ENCODE measurements at places on chromosomes 13 and 19. TPM values are rescaled to one million over a fixed set of nuclear protein-coding genes. Genes with fewer than 3 reads are reported as not detected.

- no peak for DNase-seq
These were observed 960 bp upstream of the GSX1 start for GRCh38 chr13:27791146-27791900.

DNA sequence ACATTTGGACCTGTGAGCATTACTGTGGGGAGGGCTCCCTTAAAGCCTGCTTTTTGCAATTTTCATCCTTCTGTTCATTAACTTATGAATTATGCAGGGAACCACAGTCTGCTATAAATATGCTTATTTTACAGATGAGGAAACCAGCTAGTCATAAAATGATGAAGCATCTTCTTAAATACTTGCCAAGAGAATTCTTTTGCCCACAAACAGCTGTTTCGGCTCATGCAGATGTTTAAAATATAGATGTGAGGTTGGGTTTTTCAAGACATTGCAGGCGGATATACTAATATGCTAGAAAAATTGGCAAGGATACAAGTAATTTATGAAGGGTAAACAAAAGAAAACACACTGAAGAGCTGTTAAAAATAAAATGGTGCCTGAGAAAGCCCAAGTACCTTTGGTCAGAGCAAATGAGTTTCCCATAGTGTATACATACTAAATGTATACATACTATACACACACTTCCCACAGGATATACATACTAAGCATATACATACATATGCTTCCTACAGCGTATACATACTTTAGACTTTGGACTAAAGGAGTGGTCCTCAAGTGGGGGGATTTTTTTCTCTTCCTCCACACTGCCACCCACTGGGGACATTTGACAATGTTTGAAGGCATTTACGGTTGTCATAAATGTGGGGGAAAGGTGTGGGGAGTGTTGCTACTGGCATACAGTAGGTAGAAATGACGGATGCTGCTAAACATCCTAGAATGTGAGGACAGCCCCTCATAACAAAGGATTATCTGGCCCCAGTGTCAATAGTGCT lies 164.9 kb upstream of the CSNK1A1L start:
- no peak for DNase-seq

- DNase-seq: no peak
These were observed 9.3 kb downstream of the C13orf42 start for GRCh38 chr13:51101636-51102235.

GRCh38 chr19:13091400-13092157 lies 11.1 kb downstream of the LYL1 start:
- DNase-seq: peak; percentile 80

DNA sequence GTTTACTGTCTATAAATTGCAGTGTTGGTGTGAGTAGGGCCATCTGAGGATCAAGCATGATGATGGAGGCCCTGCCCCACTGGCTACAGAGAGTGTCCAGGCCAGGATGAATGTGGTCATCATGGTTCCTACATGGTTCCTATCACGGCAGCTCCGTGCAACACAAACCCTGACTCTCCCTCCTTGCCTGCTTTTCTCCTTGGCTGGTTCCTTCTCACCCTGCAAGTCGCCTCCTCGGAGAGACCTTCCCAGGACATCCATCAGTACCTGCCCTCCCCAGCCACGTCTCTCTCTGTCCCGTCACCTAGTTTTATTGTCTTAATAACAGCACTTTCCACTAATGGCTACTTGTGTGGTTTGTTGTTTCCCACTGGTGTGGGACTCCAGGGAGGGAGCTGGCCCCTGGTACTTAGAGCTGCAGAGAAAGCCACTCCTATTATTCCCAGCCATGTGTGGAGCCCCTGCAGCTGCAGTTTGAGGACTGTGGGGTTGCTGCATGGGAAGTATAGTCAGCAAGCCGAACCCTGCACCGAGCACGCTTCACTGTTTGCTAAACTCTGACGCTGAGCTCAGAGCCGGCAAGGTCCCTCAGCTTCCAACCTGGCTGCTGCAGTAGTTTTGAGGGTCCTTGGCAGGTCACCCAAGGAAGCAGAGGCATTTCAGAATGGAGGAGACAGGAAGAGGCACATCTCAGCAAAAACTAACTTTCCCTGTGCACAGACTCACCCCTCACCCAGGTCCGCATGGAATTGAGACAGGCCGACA lies 146.4 kb upstream of the VSTM2B start:
- DNase-seq: no peak

GRCh38 chr19:40444825-40445312 lies 734 bp upstream of the SERTAD3 start:
- no peak for DNase-seq

- peak; percentile 43 for DNase-seq
These were observed 5.6 kb downstream of the UHRF1 start for GRCh38 chr19:4914736-4915501.

GRCh38 chr19:49390929-49391359 lies 2.9 kb downstream of the KASH5 start:
- DNase-seq: no peak

Gene ZNF616
- polyA plus RNA-seq: 4.9 TPM

Gene CPAMD8
- polyA plus RNA-seq: 4.5 TPM
